NCI-H526 treated with DMSO at 0.1 percent for 48 hours (cell line): ENCODE measurements at places on chromosomes 1 and 21.
A peak's percentile ranks its signal among the peaks of the same experiment; 100 is the strongest.

- no peak for DNase-seq
Observed at GRCh38 chr1:12722626-12723025, 6.7 kb downstream of the AADACL3 start.

- no peak for DNase-seq
Observed at GRCh38 chr21:36627242-36627641, 71.7 kb upstream of the SIM2 start.

- DNase-seq, result peak; percentile 29
Observed at GRCh38 chr1:37634244-37634991, at the start of gene RSPO1. TSS of gene RSPO1 (minus strand) at chr1:37634892. CDS start at chr1:37629661, 5,231 bp downstream.

- DNase-seq, result peak; percentile 98
Observed at GRCh38 chr1:171313835-171314320, at the start of gene FMO4. TSS of gene FMO4 (plus strand) at chr1:171314183. CDS start at chr1:171319826, 5,643 bp downstream.

DNA sequence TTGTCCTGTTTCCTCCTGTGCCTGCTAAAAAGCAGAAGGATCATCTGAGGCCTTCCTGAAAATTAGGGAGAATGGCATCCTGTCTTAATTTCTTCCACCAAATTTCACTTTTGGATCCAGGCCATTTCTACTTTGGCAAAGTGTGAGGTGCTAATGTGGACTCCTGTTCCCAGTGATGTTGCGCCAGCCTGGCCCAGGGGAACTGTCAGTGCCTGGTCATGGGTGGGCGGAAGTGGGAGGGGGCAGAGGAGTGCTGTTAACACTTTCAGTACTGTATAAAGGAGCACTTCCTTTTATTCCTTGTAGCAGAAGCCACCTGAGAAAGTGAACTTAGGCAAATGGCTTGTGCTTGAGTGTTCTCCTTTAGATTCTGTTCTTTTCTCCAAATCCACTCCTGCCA lies 19.9 kb downstream of the ELAPOR1 start:
- DNase-seq, result no peak

- no peak for DNase-seq
Observed at GRCh38 chr21:33493756-33494155, 2.2 kb upstream of the DNAJC28 start.

DNA sequence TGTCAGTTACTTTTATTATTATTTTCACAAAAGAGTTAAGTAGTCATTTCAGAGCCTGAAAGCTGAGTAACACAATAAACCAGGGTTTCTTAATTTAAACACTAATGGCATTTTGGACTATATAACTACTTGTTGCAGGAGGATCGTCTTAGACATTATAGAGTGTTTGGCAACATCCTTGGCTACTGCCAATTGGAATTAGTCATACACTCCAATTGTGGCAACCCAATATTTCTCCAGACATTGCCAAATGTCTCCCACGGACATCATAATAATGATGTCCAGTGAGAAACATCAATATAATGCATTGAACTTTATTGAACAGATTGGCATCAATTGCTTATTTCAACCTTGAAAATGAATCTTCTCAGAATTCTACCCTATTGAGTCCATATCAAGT lies 441.9 kb upstream of the ADGRL4 start:
- no peak for DNase-seq

GRCh38 chr1:167516404-167517388 lies 1.6 kb downstream of the CD247 start:
- no peak for DNase-seq

DNA sequence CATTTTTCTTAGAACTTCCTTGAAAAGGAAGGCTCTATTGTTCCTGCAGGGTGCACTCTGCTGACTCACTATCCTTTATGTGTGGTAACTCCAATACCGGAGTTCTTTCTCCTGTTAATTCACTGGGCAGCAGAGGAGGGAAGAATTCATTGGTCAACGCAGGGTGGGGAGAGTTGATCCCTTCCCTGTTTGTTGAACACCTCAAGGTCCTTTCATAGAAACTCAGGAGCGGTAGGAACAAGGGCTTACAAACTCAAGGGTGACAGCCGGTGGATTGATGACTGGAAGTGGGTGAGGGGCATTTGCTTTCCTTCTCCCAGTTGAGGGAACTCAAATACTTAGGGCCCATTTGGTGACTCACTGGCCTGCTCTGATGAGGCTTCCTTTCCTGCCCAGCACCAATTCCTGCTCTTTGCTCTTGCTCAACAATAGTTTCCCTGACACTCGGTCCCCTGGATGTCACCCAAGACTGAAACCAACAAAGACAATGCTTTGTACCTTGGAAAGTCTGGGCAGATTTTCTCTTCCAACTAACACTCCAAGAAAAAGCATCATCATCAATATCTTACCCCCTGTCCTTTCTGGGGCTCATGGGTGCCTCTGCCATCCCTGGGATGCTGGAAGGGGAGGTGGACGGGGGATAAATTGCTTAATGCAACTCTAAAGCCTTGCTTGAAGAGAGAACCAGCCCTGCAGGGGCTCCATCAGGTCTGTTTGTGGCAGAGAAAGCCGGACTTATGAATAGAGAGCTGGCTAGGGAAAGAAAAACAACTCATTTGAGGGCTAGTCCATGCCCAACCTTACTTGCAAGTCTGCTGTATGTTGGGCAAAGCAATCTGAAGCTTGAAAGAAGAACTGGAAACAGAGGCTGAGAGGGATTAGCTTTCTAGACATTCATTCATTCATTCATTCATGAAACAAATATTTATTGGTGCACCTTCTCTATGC lies 9.3 kb downstream of the SLC26A9 start:
- DNase-seq, result no peak

DNA sequence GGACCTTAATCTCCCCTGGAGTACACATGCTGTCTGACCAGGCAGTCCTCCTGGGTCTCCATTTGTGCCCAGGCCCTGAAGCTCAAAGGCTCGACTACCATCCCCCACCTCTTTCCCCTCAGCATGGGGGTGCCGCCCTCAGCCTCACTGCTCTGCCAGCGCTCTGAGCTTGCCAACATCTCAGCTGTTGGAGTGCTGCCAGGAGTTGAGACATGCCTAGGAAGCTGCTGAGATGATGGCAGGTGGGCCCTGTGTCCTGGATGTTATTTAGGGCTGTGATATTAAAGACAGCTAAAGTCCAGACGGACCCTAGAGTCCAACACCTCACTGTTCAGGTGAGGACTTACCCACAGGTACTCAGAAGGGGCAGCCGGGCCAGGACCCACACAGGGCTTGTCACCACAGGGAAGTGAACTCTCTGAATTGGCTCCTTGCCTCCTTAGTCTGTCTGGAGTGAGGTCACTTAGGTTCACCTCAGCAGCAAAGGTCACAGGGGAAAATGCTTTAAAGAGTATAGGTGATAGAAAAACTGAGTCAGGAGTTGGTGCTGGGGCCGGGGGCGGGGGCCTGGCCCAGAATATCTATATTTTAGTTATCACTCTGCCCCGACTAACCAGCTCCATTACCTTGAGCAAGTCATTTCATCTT lies 19.7 kb upstream of the KCNC4 start:
- DNase-seq, result no peak

DNA sequence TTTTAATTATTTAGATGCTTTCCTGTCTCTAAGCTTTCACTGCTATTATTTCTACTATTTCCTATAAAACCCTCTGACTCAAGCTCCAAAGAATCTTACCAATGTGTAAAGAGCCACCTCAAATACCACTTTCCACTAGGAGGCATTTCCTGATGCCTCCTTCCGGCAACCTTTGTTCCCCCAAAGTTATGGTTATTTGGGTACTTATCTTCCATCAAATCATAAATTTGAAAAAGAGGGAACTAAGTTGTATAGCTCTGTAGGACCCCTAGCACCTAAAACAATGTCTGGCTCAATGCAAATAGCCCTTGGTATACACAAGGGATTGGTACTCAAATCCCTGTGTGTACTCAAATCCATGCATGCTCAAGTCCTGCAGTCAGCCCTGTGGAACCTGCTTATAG lies 79.6 kb downstream of the NME7 start:
- no peak for DNase-seq

- no peak for DNase-seq
Observed at GRCh38 chr1:25099343-25099951, 132.9 kb downstream of the SYF2 start.

- DNase-seq, result no peak
Observed at GRCh38 chr21:15054606-15055239, 10.1 kb downstream of the NRIP1 start.

DNA sequence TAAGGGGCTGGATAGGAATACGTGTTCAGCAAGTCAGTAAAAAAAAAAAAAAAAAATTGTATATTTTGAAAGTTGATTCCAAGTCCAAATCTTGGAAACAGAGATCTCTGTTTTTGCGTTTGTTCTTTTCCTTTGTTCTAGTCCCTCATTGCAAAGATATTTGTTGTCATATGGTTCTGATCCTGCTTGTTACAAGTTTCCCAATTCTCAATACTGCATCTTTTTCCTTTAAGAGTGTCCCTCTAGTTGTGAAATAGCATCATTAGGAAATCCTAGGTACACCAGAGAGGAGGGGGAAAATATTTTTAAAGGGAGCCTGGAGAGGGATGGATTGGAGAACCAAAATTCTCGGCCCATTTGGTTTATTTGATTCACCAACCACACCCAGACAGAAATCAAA lies 152.2 kb upstream of the C1orf105 start:
- no peak for DNase-seq

DNA sequence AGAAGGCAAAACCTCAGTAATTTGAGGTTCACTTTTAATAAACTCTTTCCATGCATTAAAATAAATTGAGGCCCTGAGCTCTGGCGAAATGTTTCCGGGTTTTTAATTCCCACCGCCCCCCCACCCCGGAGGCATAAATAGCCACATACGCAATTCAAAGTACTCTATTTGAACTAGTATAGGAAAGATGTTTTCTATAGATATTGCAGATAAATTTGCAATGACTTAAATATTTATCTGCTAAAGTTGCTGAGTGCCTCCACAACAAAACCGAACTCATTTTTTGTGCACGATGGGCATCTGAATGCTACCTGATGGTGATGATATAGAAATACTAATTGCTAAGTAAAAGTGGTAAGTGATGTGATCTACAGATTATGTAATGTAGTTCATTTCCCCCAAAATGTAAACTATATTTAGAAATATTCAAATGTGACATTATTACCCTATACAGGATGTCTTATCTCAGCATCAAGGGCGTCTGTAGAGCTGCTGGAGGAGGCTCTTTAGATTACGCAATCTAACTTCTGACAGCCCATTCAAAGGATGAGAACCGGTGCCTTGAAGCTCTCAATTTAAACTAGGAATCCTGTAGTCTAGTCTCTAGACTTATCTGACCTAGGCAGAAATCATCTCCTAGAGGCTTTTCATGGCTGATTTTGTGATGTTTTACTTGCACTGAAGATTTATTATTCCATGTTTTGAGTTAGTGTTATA lies 8.5 kb downstream of the IRF2BP2 start:
- DNase-seq, result peak; percentile 30

DNA sequence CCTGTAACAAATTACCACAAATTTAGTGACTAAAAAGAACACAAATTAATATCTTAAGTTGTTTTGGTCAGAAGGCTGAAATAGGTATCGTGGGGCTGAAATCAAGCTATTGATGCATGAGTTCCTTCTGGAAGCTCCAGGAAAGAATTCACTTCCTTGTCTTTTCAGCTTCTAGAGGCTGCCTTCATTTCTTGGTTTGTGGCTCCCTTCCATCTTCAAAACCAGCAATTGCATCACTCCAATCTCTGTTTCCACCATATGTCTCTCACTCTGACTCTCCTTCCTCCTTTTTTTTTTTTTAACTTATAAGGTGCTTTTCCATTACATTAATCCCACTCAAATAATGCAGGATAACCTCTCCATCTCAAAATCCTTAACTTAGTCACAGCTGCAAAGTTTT lies 78.4 kb downstream of the OLFM3 start:
- DNase-seq, result no peak

GRCh38 chr1:165631342-165632151 lies 513 bp downstream of the MGST3 start:
- DNase-seq, result peak; percentile 90

GRCh38 chr1:199691540-199691939 lies 336.0 kb upstream of the NR5A2 start:
- no peak for DNase-seq

- no peak for DNase-seq
Observed at GRCh38 chr21:27683292-27683691, 716.4 kb upstream of the ADAMTS5 start.

- DNase-seq, result no peak
Observed at GRCh38 chr1:9316080-9316444, 23.4 kb downstream of the SPSB1 start.

DNA sequence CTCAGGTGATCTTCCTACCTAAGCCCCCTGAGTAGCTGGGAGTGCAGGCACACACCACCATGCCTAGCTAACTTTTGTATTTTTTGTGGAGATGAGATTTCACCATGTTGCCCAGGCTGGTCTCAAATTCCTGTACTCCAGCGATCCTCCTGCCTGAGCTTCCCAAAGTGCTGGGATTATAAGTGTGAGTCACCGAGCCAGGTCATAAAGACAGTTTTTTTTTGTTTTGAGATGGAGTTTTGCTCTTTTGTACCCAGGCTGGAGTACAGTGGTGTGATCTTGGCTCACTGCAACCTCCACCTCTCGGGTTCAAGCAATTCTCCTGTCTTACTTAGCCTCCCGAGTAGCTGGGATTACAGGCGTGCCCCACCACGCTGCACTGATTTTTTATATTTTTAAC lies 42.1 kb downstream of the KIF1B start:
- no peak for DNase-seq

DNA sequence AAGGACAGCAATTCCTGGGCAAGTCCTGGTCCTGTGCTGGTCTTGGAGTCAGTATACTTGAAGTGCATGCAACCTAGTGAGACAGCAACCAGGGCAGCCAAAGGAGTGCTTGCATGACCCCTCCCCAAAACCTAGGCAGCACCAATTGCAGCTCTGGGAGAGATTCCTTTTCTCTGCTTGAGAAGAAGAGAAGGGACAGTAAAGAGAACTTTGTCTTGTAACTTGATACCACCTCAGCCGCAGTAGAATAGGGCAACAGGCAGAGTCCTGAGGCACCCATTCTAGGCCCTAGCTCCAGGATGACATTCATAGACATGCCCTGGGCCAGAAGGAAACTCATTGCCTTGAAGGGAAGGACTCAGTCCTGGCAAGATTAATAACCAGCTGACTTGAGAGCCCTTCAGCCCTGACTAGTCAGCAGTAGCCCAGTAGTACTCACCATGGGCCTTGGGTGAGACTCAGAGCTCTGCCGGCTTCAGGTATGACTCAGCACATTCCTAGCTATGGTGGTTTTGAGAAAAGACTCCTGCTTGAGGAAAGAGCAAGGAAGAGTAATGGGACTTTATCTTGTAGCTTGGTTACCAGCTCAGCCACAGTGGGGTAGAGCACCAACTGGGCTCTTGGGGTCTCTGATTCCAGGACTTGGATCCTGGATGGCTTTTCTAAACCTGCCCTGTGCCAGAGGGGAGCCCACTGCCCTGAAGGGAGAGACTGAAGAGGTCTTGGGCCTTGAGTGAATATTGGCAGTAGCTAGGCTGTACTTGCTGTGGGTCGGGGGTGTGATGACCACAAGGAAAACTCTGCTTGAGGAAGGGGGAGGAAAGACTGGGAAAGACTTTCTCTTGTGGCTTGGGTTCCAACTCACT lies 51.7 kb upstream of the ACADM start:
- no peak for DNase-seq
